ENCODE measurements at places on chromosomes 1 and 21.

DNA sequence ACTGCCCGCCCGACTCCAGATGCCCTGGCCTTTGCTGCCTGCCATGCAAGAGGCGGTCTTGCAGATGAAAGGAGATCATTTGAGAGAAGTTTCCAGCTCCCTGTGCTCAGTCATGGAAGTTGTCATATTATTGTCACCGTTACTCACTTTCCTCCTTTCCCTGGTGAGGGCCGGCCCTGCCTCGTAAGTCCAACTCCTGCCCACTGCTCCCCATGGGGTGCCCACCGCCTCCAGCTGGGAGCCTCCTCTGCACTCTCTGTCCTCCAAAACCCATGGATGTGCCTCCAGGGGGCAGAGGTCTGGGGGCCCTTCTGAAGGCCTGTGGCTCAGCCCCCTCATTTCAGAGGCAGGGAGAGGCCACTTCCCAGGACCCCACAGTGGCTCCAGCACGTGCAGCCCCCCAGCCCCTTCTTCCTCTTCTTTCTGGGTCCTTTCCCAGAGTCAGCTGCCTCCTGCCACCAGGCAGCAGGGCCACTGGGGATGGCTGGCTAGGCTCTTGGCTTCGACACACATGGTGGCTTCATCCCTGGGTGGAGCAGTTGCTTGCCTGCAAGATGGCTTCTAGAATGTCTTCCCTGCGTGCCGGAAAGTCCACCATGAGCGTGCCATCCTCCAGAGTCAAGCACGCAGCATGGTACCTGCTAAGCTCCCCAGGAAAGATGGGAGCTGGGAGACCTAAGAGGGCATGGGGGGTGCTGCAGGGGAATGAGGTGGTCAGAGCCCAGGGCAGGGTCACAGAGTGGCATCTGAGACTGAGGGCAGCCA, 97.9 kb upstream of the RUNX3 start:
- no peak for DNase-seq

GRCh38 chr1:205542367-205542766, 37.9 kb downstream of the CDK18 start:
- no peak for DNase-seq

DNA sequence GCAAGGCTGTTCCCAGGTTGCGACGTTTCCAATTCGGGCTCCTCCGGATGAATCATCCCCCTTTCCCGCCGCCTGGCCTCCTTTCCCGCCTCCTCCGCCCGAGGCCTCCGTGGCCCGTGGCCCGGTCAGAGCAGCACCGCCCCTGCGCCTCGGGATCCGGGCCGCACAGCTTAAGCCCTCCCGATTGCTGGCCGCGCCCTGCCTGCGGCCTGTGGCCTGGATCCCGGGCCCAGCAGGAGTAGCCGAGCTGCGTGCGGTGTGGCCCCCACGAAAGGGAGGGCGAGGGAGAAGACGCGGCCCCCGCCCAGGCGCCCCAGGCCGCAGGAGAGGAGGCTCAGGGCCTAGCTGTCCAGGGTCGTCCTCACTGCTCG, 1.0 kb downstream of the TMEM200B start:
- DNase-seq: no peak

GRCh38 chr1:91499904-91500755, 521 bp upstream of the CDC7 start:
- no peak for DNase-seq

- DNase-seq: no peak
These were observed 6.5 kb downstream of the LRP8 start for GRCh38 chr1:53321366-53321765.

DNA sequence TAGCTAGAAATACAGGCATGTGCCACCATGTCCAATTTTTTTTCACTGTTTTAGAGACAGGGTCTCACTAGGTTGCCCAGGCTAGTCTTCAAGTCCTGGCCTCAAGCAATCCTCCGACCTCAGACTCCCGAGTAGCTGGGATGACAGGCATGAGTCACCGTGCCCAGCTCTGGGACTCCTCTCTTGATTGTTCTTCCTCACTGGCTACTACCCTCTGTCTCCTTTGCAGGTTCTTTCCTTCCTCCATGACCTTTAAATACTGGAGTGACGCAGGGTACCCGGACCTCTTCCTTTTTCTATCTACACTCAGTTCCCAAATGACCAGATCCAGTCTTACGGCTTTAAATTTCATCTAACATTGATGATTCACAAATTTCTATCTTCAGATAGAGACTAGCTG, 34.9 kb downstream of the ASH1L start:
- no peak for DNase-seq

DNA sequence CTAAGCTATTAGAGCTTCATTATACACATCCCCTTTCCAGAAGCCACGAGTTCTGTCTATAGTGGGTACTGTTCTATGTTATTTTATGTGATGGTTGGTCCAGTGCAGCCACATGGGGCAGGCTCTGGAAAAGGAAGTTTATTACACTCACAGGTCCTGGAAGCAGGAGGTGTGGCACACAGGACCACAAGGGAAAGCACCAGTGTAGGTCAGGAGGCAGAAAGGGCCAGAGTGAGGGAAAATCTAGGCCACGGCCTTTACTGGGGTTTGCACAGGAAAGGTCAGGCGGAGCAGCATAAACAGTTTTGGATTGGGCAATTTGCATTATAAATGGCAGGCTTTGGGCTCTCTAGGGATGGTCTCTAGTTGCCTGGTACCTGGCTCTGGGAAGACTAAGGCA, 21.8 kb upstream of the CNIH3 start:
- no peak for DNase-seq

GRCh38 chr1:208835097-208835463, 590.9 kb upstream of the PLXNA2 start:
- DNase-seq: peak; percentile 99

DNA sequence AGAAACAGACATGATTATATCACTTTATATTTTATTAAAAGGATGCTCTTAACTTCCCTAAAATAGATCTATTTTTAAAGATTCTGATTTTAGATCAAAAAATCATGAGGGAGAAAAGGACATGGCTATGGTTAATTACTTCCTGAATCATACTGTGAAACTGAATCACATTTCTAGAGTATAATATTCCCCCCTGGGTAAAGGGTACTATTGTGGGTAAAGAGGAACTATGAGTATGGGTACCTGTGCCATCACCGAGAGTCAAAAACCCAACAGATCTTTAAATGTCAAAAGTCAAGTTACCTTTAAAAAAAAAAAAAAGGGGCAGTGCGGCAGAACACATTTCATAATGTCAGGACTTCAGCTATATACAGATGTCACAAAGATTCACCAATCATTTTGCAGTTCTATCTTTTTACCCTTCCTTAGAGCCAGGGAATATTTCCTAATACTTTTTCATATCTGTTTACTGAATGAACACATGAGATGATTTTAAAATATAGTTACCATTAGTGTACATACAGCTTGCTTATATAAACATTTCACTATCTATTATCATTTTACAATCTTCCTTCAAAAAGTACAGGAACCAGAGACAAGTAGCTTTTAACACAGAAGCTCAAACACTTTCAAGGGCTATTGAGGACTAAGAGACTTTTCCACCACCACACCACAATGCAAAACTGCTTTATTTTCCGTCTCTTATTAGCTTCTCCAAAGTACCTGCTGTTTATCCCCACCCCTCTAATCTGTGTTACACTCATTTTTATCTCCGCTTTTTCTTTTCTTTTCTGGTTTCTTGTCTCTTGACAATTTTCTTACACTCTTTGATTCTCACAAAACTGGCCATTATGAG, 45.0 kb downstream of the EVI5 start:
- no peak for DNase-seq
